ENCODE measurements at places on chromosomes 1 and 21.

DNA sequence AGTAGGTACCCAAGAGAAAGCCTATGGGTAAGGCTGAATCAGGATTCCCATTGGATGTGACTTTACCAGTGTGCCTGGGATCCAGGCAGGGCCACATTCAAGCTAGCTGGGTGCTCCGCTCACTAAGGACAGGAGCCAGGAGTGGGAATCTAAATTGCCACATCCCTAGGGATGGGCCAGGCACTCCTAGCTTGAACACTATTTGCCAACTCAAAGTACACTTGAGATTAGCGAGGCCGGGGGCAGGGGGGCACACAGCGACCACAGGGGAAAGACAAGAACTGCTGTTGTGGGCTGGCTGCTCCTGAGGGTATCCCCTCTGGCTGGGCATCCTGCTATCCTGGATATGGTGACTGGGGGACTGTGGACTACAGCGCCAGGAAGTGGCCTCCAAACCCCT, 4.3 kb downstream of the SLC45A3 start:
- ATAC-seq, result no peak

DNA sequence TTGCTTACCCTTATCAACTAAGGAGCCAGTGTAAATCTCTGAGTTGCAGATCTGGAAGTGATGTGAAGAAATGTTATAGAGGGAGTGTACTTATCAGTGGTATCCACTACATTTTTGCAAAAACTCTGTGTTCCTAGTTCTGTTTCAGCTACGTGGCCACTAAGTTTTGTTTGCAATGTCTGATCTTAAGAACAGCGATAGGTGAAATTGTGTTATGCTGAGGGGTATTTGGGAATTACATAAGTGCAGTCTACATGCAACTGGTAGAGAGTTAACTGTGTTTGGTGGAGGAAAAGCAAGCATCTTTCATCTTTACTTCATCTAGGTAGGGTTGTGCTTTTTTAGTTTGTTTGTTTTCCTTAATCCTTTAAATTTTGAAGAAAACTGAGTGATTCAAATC, 198.8 kb upstream of the SGIP1 start:
- ATAC-seq, result no peak

- no peak for ATAC-seq
Observed at GRCh38 chr21:24634749-24635148, 972.5 kb downstream of the MRPL39 start.

DNA sequence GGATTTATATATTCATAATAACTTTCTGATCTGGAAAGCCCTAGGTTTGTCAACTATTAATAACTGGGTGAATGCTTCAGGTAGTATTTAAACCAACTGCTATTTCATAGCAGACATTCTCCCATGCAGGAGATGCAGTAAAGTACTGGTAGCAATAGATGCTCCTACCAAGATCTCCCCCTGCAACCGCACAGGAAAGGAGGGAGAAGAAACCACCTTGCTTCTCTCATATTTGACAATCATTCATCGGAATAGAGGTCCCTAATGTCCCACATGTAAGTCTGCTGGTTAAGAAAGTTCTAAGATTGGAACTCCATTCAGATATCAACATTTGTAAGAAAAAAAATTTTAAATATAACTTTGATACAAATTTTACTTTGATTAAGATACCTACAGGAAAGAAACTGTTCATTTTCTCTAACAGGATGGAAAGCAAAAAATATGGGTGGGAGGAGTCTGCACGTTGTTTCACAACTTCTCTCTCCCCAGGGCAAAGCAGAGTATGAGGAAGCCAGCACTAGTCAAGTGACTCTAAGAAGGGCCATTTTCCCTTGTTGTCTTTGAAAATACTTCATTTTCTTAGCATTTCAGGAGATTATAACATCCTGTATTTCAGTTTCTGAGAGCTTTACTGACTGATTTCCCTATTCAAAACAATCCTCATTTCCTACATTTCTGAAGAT, at the start of gene PYHIN1:
Gene PYHIN1 (plus strand): TSS at position 498 of the 683 bp plus-strand sequence. CDS start 5,359 bp downstream, outside the sequence.
- ATAC-seq, result no peak

GRCh38 chr1:207020065-207020708, 12.4 kb downstream of the C1orf116 start:
- peak; percentile 66 for ATAC-seq

- no peak for ATAC-seq
Observed at GRCh38 chr1:76833151-76833550, 34.1 kb upstream of the ST6GALNAC5 start.

DNA sequence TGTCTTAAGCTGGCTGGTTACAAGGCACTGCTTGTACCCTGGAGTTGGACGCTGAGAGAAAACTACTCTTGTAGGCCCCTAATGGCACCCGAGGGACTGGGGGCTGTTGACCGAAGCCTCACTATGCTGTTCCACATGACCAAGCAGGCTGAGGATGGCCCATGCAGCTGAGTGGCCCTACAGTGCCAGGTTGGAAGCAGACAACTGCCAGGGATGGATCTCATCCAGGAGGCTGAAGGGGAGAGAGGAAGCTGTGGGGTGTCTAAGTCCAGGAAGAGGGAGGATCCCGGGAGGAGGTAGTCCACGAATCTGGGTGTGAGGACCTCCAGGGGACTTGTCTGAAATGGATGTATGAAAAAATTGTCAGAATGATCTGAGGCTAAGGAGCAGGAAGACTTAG, 45.8 kb downstream of the FOXD2 start:
- no peak for ATAC-seq

- no peak for ATAC-seq
Observed at GRCh38 chr1:201240171-201240570, 43.1 kb upstream of the PKP1 start.

- ATAC-seq, result no peak
Observed at GRCh38 chr1:192697771-192698170, 61.8 kb downstream of the RGS13 start.

DNA sequence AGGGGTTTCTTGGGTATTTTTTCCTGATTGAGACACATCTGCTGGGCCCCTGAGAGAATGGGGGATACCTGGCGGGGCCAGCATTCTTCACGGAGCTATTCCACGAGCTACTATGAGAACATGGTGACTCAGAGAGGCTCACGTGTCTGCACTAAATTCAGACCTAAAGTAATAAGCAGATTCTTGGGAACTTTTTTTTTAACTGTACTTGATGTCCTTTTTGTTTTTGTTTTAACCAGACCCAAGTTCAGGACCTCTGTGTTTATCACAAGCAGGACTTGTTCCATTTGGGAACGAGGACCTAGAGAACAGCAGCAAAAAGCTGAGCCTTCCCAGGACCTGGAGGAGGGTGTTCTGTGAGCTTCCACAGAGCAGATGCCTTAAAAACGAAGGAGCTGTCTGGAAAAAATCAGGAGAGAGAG, 44.0 kb downstream of the EVA1C start:
- ATAC-seq, result peak; percentile 27

DNA sequence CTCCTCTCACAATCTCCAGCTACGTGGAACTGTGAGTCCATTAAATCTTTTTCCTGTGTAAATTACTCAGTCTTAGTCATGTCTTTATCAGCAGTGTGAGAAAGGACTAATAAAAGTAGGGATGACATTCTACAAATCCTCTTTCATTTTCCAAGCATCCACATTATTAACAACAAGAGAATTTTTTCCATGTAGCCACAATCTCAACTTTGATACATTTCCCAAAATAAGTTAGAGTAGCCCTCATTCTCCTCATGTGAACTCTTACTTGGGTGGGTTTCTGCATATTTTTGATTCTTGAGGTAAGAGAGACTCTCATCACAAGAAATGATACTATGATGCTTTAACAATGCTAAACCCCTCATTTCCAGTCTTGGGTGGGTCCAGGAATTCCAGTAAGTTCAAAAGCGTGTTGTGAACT, 52.8 kb downstream of the TNFSF18 start:
- ATAC-seq, result no peak

DNA sequence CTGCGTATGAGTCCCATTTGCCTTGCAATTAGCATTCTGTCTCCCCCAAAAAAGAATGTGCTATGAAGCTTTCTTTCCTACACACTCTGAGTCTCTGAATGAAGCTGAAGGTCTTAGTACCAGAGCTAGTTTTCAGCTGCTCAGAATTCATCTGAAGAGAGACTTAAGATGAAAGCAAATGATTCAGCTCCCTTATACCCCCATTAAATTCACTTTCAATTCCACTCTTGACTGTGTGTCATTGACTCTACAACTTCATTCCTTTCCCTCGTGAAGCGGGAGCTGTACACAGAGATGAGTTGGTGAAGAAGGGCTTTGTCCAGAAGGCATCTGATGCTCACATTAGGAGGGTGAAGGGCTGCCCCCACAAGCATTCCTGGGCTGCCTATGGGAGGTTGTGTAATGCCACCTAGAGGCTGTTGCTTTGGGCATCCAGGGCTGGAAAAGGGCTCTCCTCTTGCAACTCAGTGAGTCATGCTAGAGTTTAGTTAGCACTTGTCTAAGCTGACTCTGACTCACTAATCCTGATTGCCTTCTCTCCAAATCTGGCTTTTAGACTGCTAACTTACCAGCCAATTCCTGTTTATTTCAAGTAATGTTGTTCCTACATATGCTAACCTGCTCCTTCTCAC, 1.8 kb downstream of the SPRR1B start:
- ATAC-seq, result no peak

DNA sequence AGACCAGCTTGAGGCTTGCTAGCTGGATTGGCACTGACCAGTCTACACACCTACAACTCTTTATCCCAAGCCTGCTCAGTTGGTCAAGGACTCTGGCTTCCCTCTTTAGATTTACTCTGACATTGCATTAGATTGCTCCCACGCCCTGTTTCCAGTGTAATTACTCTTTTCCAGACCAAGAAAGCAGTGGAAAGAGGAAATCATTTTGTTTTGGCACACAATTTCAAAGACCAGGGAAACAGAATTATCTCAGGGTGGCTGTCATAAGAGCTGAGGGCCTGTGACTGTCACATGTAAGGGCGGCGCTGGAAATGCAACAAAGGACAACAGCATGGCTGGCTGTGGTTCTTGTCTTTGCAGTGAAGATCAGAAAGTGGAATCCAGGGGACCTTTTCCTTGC, 302.7 kb downstream of the HHAT start:
- no peak for ATAC-seq

- ATAC-seq, result no peak
Observed at GRCh38 chr1:246267896-246268295, 239.2 kb downstream of the SMYD3 start.

DNA sequence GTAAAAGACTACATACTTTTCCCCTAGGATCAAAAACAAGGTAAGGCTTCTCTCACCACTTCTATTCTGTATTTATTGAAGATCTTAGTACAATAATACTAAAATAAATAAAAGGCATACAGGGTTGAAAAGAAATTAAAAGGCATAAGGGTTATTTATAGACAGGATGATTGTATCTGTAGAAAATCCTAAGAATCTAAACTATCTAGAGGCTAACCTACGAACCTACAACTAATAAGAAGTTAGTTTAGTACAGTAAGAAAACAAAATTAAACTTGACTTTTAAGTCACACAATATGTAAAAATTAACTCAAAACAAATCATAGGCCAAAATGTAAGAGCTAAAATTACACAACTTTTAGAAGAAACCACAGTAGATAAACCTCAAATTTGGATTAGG, 50.4 kb upstream of the ADAM30 start:
- no peak for ATAC-seq

GRCh38 chr21:33374450-33375096, 28.6 kb upstream of the IFNGR2 start:
- ATAC-seq, result peak; percentile 84

GRCh38 chr1:228835911-228836310, 100.6 kb downstream of the RHOU start:
- no peak for ATAC-seq

GRCh38 chr1:72442262-72442661, 159.9 kb upstream of the NEGR1 start:
- no peak for ATAC-seq

DNA sequence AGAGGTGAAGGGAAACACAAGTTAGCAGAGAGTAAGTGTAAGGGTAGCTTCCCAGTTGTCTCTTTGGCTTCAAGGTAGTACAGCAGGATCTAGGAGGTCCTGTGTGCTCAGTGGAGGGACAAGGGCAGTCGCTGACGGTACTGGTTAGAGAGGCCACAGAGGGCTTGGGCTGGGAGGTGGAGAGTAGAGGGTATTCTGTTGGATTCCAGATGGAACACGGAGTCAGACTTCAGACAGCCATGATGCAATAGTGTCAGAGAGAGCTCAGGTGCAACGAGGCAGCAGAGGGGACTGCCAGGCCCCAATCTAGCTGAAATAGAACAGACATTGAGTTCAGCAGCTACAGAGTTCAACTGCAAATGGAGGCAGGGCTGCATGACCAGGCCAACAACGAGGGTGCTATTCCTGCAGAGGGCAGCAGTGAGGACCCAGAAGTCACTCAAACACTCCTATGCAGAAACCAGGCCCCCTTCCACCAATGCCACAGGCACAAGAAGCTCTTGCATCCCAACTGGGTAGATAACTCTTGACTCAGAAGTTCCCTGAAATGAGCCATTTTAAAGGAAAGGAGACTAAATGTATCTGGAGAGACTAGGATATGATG, 325.0 kb upstream of the ESRRG start:
- peak; percentile 36 for ATAC-seq

GRCh38 chr1:32031578-32032274, 18.1 kb downstream of the KHDRBS1 start:
- ATAC-seq, result no peak

DNA sequence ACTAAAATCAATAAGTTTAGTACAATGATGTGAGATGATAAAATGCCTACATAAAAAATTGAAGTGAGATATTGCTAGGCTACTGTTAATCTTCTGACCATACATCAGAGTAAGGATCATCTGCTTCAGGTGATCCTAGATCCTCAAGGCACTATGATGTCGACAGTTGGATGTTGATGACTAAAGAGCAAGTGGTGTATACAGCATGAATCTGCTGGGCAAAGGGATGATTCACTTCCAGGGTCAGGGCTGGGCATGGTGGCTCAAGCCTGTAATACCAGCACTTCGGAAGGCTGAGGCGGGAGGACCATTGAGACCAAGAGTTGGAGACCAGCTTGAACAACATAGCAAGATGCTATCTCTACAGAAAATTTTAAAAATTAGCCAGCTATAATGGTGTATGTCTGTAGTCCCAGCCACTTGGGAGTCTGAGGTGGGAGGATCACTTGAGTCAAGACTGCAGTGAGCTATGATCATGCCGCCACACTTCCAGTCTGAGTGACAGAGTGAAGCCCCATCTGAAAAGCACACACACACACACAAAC, 24.6 kb downstream of the NUF2 start:
- no peak for ATAC-seq

GRCh38 chr1:165644064-165644735, 13.2 kb downstream of the MGST3 start:
- no peak for ATAC-seq

- peak; percentile 88 for ATAC-seq
Observed at GRCh38 chr1:155834296-155834926, 22.6 kb downstream of the GON4L start.

All from motor neuron (in vitro differentiated cells).